Activated CD8-positive, alpha-beta memory T cell treated with anti-CD3 and anti-CD28 coated beads, Interleukin-2, amount 10 ng/mL, durations not matched to agents 7 days and 5 days (primary cell): ENCODE measurements at places on chromosomes 12 and 14. TPM values are rescaled to one million over a fixed set of nuclear protein-coding genes. Genes with fewer than 3 reads are reported as not detected.

DNA sequence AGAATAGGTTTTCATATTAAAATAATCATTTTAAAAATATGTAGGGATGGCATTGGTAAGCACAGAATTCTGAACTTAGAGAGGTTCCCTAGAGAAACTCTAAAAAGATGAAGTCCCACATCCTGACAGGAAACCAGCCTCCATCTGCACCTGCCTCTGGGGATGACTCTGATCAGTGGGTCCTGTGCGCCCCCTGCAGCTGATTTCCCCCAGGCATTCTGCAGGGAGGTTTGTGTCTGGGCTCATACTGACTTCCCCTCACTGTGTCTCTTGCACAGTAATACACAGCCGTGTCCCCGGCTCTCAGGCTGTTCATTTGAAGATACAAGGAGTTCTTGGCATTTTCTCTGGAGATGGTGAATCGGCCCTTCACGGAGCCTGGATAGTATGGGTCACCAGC is 602.9 kb downstream of the TMEM121 start:
- H3K27me3 ChIP-seq = peaks cover 59% of the 10 kb centered on the region
- DNase-seq = no peak
- no peak overlapping the region for H3K27ac ChIP-seq
- H3K36me3 ChIP-seq = no peaks in the 10 kb centered on the region
- H3K4me3 ChIP-seq = no peak overlapping the region

- no peak overlapping the region for H3K27ac ChIP-seq
- H3K4me1 ChIP-seq = no peaks in the 10 kb centered on the region
- no peak overlapping the region for H3K4me3 ChIP-seq
Measured at GRCh38 chr12:125999628-126000027, 934.4 kb downstream of the AACS start.

The MMP19 gene
- not detected for total RNA-seq

GRCh38 chr12:57729321-57729844 is 9.2 kb downstream of the AGAP2 start:
- H3K36me3 ChIP-seq = peaks cover 57% of the 10 kb centered on the region
- peak; percentile 37 for DNase-seq
- H3K4me1 ChIP-seq = peaks cover 2% of the 10 kb centered on the region
- H3K27me3 ChIP-seq = no peaks in the 10 kb centered on the region
- no peak overlapping the region for H3K4me3 ChIP-seq
- no peak overlapping the region for H3K27ac ChIP-seq

- no peak overlapping the region for H3K27ac ChIP-seq
- peaks cover 3% of the 10 kb centered on the region for H3K27me3 ChIP-seq
- no peak overlapping the region for H3K4me3 ChIP-seq
- H3K4me1 ChIP-seq = no peaks in the 10 kb centered on the region
Measured at GRCh38 chr12:20361416-20361815, 6.9 kb upstream of the PDE3A start.

DNA sequence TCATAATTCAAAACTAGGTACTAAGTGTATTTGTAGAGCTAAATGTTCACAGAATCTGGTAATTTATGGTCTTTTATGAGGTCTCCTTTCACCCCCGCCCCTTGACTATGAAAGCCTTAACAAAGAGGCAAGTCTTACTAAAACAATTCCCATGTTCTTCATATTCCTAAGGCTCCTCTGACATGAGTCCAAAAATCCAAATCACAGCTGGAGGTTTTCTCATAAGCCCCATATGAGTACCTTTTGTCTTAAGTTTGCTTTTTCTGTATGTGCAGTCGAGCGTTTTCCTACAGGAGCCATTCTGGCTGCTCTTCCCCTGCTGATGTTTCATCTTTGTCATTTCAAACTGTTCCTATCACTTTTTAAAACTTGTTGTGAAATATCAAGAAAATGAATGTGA is 55.2 kb downstream of the SIX1 start:
- H3K27ac ChIP-seq = no peak overlapping the region
- H3K4me3 ChIP-seq = no peak overlapping the region
- no peaks in the 10 kb centered on the region for H3K4me1 ChIP-seq
- no peaks in the 10 kb centered on the region for H3K36me3 ChIP-seq
- DNase-seq = no peak
- H3K27me3 ChIP-seq = peaks cover 32% of the 10 kb centered on the region

- H3K4me3 ChIP-seq = no peak overlapping the region
- H3K4me1 ChIP-seq = peaks cover 2% of the 10 kb centered on the region
- DNase-seq = no peak
- H3K27ac ChIP-seq = no peak overlapping the region
Measured at GRCh38 chr14:64060648-64061096, 207.9 kb downstream of the SYNE2 start.
